GF-D8 (cell line): ENCODE measurements at places on chromosomes 5 and 9.

- DNase-seq, result no peak
Observed at GRCh38 chr5:113166852-113167366, 190.3 kb downstream of the DCP2 start.

DNA sequence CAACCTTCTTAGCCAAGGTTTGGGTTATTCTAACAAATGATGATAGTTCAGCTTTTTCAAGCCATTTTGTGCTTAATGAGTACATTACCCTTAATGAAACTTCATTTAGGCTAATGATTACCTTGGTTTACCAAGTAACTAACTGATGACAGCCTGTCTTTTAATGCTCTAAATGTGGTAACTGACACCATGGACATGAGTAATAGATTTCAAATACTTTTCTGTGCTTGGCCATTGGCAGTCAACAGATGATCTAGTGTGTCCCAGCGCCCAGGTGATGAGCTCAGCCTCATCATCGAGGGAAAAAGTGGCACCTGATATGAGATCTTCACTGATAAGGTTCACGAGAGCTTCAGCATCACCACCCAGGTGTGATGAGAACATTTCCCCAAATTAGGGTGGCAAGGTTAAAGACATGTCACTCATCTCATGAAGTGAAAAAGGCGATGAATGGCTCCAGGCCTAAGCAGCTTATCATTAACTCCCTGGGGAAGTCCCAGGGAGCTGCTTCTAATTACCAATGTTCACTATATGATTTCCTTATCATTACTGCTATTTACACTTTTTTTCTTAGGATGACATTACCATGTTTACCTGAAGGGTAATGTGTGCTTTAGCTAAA is 296.0 kb downstream of the SPOCK1 start:
- DNase-seq, result no peak

- DNase-seq, result no peak
Observed at GRCh38 chr9:120857481-120857880, 14.8 kb upstream of the PSMD5 start.

DNA sequence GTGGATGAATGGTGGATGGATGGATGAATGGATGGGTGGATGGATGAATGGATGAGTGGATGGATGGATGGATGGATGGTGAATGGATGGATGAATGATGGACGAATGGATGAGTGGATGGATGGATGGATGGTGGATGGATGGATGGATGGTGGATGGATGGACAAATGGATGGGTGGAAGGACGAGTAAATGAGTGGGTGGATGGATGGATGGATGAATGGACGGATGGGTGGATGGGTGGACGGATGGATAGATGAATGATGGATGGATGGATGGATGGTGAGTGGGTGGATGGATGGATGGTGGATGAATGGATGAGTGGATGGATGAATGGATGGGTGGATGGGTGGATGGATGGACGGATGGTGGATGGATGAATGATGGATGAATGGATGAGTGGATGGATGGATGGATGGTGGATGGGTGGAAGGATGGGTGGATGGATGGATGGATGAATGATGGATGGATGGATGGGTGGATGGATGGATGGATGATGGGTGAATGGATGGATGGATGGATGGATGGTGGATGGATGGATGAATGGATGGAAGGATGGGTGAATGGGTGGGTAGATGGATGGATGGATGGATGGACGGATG is 58.6 kb downstream of the VAV2 start:
- DNase-seq, result no peak
